ENCODE measurements at places on chromosomes 11 and 22.

GRCh38 chr11:14058061-14058460, 95.5 kb downstream of the SPON1 start:
- no peaks in the 10 kb centered on the region for H3K27me3 ChIP-seq
- DNase-seq: no peak
- H3K27ac ChIP-seq: no peak overlapping the region
- no peaks in the 10 kb centered on the region for H3K36me3 ChIP-seq
- H3K4me1 ChIP-seq: no peaks in the 10 kb centered on the region

GRCh38 chr11:109512249-109512648, 90.3 kb downstream of the C11orf87 start:
- no peak for DNase-seq
- H3K36me3 ChIP-seq: no peaks in the 10 kb centered on the region
- no peak overlapping the region for H3K4me3 ChIP-seq

GRCh38 chr11:96149743-96150555, 193.0 kb downstream of the MAML2 start:
- no peaks in the 10 kb centered on the region for H3K4me1 ChIP-seq
- no peaks in the 10 kb centered on the region for H3K27me3 ChIP-seq
- H3K4me3 ChIP-seq: no peak overlapping the region
- no peaks in the 10 kb centered on the region for H3K36me3 ChIP-seq
- H3K27ac ChIP-seq: no peak overlapping the region

GRCh38 chr11:12815931-12816494, 141.8 kb downstream of the TEAD1 start:
- DNase-seq: peak; percentile 13
- no peaks in the 10 kb centered on the region for H3K36me3 ChIP-seq
- H3K4me3 ChIP-seq: no peak overlapping the region
- no peak overlapping the region for H3K27ac ChIP-seq
- peaks cover 6% of the 10 kb centered on the region for H3K4me1 ChIP-seq
- H3K27me3 ChIP-seq: peaks cover 39% of the 10 kb centered on the region

DNA sequence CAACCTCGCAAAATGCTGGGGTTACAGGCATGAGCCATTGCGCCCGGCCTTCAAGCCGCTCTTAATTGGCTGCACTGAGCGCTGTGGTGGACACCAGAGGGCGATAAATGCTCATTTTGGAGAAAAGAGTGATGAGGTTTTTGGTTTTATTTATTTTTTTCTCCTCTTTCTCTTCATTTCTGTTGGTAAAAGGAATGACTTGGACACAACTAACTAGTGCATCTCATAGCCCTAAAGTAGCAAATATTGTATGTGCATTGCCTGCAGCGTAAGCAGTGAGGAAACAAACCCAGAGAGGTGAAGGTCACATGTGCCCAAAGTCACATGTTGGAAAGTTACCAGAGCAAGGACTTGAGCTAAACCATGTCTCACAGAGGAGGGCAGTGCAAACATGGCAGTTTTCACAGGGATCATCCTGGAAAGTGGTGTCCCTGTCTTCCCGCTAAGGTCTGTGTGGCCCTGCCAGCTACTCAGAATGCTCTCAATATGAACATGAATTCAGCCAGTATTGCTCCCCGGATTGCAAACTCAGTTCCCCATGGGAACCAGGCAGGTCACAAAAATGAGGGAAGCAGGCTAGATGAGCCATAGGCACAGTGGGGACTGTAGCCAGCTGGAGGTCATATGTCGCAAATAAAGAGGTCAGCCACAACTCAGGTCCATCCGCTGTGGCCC, 8.6 kb upstream of the CD82 start:
- H3K4me1 ChIP-seq: peaks cover 35% of the 10 kb centered on the region
- H3K4me3 ChIP-seq: no peak overlapping the region
- H3K27me3 ChIP-seq: no peaks in the 10 kb centered on the region
- H3K36me3 ChIP-seq: no peaks in the 10 kb centered on the region
- DNase-seq: peak; percentile 57
- H3K27ac ChIP-seq: no peak overlapping the region

- H3K27me3 ChIP-seq: no peaks in the 10 kb centered on the region
- no peaks in the 10 kb centered on the region for H3K36me3 ChIP-seq
- no peak overlapping the region for H3K27ac ChIP-seq
- no peaks in the 10 kb centered on the region for H3K4me1 ChIP-seq
Measured at GRCh38 chr22:33864723-33865130, 55.5 kb downstream of the LARGE1 start.
